Activated T-cell treated with anti-CD3 and anti-CD28 coated beads, Interleukin-2, amount 50 U/mL, for 48 hours (primary cell): ENCODE measurements at places on chromosomes 16 and 17.

- DNase-seq, result no peak
Measured at GRCh38 chr17:64502809-64503208, 3.3 kb downstream of the DDX5 start.

GRCh38 chr16:86033016-86033474 lies 134.1 kb downstream of the IRF8 start:
- DNase-seq, result no peak

DNA sequence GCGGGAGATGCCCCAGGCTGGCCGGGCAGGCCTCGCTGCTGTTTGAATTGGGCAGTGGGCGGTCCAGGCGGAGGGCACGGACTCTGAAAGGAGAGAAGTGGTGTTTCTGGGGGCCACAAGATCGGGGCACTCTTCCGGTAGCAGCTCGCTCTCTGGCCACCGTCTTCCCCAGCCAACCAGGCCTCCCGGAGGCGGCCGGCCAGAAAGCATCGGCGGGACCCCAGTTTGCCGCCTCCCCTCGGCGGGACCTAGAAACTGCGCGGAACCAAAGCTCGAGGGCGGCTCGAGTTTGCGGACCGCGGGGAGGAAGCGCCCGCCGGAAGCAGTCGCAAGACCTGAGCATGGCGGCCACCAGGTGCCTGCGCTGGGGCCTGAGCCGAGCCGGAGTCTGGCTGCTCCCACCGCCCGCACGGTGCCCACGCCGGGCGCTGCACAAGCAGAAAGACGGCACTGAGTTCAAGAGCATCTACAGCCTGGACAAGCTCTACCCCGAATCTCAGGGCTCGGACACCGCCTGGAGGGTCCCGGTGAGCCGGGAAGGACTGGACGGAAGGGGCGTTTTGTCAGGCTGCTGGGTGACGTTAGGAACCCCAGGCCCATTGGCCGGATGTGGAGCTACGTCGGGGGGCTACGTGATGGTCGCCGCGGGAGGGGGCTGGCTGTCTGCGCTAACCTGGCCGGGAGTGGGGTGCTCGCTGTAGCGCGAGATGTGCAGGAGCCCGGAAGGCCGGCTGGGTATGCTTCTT lies at the start of gene MRPL58:
Gene MRPL58, plus strand, starts transcription at position 325 of the 746 bp plus-strand sequence. Its CDS starts 17 bp downstream, at position 342.
- peak; percentile 92 for DNase-seq

DNA sequence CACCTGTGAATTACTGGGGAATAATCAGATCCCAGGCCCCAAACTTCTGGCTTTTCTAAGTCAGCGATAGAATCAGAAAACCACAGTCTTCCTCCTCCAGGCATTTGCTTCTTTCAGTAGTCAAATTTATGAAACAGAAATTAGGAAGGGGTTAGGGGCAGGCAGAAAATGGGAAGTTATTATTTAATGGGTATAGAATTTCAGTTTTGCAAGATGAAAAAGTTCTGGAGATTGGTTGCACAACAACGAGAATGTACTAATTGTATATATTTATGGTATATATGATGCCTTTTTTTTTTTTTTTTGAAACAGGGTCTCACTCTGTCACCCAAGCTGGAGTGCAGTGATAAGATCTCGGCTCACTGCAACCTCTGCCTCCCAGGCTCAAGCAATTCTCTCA lies 23.5 kb downstream of the ORC6 start:
- no peak for DNase-seq

GRCh38 chr16:66064801-66065530 lies 301.5 kb upstream of the CDH5 start:
- DNase-seq, result no peak

DNA sequence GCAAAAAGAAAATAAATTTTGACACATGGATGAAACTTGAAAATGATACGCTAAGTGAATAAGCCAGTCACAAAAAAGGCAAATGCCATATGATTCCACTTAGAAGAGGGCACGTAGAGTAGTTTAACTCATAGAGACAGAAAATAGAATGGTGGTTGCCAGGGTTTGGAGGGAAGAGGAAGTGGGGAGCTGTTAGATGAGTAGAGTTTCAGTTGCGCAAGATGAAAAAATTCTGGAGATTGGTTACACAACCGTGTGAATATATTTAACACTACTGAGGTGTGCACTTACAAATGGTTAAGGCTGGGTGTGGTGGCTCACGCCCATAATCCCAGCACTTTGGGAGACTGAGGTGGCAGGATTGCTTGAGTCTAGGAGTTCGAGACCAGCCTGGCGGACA lies 93.4 kb upstream of the TMEM132E start:
- DNase-seq, result no peak

DNA sequence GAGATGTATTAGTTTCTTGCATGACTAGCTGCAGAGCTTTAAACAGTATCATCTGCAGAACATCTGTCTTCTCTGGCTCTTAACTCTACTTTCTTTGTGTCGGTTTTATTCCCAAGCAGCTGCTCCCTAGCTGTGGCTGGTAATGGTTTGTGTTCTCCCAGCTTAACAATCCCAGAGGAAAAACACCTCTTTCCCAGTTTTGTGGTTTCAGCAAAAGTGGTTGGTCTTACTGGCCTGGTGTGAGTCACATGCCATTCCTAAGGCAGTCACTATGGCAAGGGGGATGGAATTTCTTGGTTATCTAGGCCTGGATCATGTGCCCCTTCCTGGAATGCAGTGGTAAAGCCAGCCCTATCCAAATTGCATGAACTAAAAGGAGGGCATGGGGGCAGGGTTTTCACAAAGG lies 27.5 kb downstream of the OMG start:
- no peak for DNase-seq

DNA sequence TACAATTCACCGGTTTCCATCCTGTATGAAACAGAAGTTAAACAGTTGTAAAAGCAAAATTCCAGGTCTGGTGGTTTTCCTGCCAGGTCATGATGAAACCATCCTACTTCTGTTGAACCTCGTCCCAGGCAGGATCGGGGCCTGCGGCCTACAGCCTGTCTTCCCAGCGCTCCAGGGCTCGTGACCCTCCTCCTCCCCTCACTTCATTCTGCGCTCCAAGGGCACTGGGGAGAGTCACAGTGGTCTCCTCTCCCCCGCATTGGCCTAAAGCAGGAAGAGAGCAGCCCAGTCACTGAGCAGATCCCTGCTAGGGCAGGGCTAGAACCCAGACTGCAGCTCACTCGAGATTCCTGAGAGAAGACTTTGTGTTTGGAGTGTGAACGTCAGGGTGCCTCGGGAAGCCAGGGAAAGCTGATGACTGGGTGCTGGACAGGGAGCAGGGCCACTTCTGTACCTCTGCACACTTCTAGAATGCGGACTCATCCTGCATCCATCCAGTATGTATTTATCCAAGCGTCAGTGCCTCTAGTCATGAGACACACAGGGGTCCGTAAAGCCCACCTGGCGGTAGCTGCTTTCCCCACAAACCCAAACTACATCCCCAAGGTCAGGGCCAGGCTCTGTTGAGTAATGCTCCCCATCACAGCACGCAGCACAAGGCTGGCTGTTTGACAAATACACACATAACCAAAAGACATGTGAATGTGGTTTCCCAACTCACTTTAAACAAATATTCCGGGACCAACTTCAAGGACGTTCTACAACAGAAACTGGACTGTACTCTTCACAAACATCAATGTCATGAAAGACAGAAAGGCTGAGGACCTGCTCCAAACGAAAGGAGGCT lies 1.7 kb upstream of the ITGAE start:
- DNase-seq, result no peak

DNA sequence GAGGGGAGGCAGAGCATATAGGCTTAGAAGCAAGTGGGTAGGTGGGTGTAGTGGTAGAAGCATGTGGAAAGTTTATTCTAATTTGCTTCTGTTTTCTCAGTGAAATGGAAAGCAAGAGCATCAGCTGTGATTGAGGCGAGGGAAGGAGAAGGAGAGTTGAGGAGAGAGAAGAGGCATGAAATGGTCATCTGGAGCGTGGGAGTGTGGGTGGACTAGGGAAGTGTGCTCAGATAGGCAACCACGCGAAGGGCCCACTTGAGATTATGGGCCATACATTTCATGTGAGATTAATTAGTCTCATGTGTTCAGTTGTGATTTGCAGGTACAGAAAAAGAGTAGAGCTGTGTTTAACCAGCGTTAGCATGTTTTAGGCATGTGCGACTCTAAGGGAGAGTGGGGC lies 20.8 kb upstream of the CDC6 start:
- DNase-seq, result no peak

DNA sequence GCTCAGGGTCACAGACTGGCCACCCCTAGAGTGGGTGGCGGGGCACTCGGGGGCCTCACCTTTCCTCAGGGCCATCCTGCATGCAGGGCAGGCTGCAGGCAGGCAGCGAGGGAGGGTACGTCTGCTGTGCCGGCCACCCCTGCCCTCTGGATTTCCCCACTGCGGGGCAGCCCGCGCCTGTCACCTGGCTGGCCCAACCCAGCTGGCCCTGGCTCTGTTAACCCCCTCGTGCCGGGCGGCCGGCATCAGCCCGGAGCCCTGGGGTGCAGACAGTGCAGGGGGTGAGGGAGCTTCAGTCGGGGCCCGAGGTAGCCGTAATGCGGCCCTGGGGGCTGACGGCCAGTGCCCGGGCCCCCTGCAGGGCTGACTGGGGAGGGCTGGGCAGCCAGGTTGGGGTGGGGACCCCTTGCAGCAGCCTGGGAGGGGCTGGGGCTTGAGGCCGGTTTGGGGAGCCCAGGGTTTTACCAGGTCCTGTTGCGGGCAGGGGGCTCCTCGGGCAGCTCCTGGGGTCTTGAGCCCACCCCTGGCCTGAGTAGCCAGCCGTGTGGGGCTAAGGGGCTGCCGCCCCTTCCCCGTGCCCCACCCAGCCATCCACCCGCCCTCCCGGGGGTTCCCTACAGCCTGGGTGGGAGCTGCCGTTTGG lies at the start of gene IGFALS:
Gene IGFALS, minus strand, starts transcription at position 128 of the 643 bp plus-strand sequence. Its CDS starts 53 bp downstream, at position 75.
- no peak for DNase-seq

DNA sequence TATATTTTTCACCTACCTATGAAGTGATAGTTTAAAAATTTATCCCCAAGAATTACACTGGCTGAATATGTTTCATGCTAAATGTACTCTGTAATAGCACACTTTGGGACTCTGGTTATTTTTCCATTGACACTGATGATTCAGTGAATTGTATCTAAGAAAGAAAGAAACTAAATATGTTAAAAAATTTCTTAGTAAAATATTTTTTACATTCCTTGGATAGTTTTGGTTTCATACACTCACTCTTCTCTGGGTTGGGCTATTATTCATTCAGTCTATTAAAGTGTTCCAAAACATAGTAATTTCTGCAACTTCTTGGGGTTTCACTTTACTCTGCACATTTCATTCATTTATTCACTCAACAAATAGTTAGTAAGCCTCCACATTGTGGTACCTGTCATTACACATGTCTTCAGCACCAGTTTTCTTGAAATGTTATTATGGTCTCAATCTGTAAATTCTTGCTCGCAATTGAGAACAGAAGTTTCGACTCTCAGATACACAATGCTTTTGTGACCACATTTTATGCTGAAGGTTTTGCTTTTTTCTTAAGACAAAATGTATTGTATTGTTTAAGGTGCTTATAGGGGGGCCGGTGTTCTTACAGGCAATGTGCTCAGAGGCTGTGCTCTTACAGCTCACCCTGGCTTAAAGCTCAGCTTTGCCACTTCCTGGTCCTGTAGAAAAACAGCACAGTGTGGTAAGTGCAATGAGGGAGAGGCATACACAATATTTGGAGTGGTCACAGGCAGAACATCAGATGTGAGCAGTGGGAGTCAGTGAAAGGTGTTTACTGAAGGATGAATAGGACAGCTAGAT lies 17.4 kb downstream of the CNTNAP4 start:
- no peak for DNase-seq

DNA sequence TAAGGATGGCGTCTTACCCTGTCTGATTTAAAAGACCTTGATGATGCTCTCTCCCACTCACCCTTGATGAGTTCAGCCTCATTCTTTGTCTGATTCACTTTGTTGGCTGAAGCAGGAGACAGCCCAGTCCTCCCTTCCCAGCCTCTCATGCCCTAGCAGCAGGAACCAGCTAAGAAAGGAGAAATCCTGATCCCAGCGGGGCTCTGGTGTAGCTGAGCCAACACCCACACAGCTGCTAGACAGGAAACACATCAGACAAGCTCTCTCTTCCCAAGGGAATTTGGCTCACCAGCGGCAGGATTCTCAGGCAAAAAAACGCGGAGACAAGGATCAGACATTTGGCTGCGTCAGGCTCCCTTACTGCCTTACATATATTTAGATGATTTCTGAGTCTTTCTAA lies 211.5 kb downstream of the CDH11 start:
- no peak for DNase-seq

- DNase-seq, result no peak
Measured at GRCh38 chr17:82870091-82870491, 30.3 kb upstream of the ZNF750 start.

DNA sequence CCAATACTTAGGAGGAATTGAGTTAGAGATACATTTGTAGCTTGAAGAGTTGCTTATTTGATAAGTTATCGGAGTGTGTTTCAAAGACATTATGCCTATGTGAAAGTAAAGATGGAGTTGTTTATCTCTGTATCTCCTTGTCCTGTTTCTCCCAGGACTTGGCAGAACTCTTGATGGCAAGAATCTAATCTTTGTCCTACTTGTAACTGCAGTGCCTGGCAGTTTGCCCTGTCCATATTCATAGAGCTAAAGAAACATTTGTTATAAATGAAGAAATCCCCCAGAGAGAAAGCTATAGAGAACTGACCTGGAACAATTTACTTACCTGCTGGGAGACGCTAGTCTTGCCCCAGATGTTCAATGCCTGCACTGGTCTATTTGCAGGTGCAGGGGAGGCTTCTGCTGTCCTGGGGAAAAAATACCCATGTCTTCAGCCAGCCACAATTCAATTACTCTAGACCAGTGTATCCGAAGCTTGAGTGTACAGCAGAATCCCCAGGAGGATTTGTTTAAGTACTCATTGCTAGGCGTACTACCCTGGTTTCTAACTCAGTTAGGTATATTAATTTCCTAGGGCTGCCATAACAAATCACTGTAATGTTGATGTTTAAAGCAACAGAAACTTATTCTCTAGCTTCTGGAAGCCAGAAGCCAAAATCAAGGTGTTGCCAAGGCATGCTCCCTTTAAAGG lies 410.0 kb upstream of the HSBP1 start:
- DNase-seq, result no peak

DNA sequence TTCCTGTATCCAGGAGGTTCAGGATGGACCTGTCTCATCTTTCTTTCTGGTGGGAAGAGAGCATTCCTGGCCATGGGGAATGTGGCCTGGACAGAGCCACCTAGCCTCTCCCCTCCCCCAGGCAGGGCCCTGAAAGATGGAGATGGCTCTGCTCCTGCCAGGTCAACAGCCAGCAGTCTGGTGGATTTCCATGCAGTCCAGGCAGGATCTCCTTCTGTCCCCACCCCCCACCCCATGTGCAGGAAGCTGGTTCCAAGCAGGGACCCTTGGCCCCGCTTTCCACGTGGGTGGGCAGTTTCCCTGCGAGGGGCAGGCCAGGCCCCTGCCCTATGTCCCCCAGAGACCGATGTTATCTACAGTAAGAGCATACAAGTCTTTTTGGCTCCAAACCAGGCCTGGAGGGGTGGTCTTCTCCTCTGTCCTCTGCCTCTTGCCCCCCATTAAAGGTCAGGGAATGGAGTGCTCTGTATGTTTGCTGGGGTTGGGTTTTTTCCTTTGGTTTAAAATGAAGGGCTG lies 240.5 kb downstream of the SEC14L1 start:
- no peak for DNase-seq

- no peak for DNase-seq
Measured at GRCh38 chr16:12833926-12834325, 30.2 kb upstream of the CPPED1 start.

GRCh38 chr17:48997103-48997826 lies at the start of gene IGF2BP1:
Gene IGF2BP1 (plus strand): TSS chr17:48997385. CDS start chr17:48997746, 361 bp downstream.
- peak; percentile 42 for DNase-seq
